ENCODE measurements at places on chromosomes 16 and 17.

DNA sequence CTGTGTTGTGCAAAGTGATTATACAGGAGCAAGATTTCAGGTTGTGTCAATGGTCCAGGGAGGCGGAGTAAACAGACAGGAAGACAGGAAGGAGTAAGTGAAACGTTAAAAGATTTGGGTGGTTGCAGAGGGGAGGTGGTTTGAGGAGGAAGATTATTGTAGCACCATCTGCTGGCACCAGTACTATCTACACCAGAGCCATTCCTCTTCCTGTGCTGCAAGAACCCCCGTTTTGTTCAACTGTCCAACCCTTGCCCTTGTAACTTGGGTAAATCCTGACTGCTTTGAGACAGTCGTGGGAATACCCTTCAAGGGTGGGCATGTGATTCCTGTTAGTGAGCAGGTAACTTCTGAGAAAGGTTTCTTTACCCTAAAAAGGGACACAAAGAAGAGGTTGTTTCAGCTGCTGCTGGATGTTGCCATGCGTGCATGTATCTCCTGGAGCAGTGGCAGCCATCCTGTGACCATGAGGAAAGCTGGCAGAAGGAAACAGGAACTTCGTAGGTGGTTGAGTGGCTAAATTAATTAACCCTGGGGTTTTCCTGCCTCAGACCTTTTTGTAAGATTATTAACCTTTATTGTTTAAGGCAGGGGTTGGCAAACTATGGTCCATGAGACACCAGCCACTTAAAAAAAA lies 124.1 kb downstream of the PRKCA start:
- DNase-seq, result no peak

DNA sequence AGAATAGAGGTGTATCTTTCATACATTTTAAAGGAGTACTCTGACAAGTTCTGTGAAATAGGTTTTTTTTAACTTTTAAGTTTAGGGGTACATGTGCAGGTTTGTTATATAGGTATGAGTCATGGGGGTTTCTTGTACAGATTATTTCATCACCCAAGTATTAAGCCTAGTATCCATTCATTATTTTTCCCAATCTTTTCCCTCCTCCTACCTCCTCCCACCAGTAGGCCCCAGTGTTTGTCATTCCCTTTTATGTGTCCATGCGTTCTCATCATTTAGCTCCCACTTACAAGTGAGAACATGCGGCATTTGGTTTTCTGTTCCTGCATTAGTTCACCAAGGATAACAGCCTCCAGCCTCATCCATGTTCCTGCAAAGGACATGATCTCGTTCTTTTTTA lies 175.5 kb downstream of the CYB561 start:
- no peak for DNase-seq

- DNase-seq, result no peak
Measured at GRCh38 chr17:66018786-66019185, 173.1 kb downstream of the CEP112 start.

DNA sequence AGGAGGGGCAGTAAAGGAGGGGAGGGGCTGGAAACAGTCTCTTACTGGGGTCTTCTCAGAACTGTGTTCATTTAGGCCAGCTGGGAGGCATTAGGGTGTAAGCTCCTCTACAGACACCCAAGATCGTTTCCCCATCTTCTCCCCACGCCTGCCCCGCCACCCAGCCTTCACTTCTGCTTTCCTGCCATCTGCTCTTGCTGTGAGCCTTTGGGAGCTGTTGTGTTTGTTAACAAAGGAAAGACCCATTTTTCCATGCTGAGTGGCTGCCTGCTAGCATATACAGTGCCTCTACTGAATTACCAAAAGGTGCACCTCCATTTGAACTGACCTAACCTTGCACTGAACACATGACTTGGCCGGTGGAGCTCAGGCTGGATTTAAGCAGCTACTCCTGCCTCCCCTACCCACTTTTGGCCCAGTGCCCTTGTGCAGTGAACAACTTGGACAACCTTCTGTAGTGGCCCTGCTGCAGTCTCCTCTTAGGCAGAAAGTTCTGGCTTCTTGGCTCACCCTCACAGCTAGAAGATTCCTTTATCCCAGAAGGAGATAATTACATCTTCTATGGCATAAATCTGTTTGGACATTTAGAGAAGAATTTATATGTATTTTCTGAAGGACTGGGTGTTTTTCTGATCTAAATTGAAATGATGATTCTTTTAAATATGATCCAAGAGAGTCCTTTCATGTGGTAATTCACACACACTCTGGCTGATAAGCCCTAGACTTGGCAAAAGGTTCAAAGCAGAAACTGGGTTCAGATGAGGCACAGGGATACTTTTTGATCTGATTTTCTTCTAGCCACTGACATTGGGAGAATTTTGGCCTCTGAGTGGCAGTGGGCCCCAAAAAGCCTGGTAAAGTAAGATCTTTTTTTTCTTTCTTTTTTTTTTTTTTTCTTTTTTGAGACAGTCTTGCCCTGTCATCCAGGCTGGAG lies 81.9 kb upstream of the HNF1B start:
- DNase-seq, result no peak

All from smooth muscle cell of the brain vasculature (primary cell).